ENCODE measurements at places on chromosomes 2 and 18. TPM values are rescaled to one million over a fixed set of nuclear protein-coding genes. Genes with fewer than 3 reads are reported as not detected.

Gene MEP1B
- total RNA-seq: not detected

Gene CAPN14
- not detected for total RNA-seq

Gene ARHGAP25
- 1.8 TPM for total RNA-seq

Gene PKDCC
- total RNA-seq: 134 TPM

Gene SEMA4F
- 2.4 TPM for total RNA-seq

Gene REG3A
- not detected for total RNA-seq

Gene TMEM247
- not detected for total RNA-seq

Gene ST6GAL2
- total RNA-seq: 1.6 TPM
